CD8-positive, alpha-beta memory T cell (primary cell): ENCODE measurements at places on chromosomes 3 and 15.

- DNase-seq = peak; percentile 44
Measured at GRCh38 chr3:111539351-111540331, 2.4 kb upstream of the CD96 start.

- no peak for DNase-seq
Measured at GRCh38 chr3:129409541-129409940, 18.9 kb downstream of the EFCAB12 start.

DNA sequence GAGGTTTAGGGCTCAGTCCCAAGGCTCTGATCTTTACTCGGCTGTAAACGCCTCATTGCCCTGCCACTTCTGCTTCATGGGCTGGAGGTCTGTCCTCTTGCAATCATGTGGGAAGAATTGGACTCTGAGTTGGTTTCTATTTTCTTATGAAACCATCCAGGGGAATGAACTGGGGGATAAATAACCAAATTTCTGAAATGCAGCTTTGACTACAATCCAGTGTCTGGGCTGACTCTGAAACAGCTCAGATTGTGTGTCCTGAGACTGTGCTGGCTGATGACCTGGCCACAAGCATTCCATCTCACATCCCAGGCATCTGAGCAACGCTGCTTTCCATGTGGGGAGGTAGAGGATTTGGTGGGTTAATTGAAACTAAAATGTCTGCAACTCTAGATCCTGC is 71.0 kb upstream of the GALNT15 start:
- DNase-seq = no peak

- DNase-seq = no peak
Measured at GRCh38 chr3:16813336-16813735, 71.4 kb upstream of the PLCL2 start.

DNA sequence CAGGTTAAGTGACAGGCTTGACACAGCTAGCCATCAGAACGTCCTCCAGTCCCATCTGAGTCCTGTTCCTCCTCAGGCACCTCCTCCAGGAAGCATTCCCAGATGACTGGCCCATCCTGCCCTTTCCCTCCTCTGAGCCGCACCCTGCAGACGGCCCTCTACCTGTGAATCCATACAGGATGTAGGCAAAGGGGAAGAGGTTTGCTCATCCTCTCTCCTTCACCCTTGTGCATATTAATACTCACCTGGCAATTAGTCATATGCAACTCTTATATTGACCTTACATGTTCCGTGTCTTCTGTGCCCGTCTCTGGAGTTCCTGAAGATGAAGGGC is 61.9 kb downstream of the SMAD3 start:
- no peak for DNase-seq

DNA sequence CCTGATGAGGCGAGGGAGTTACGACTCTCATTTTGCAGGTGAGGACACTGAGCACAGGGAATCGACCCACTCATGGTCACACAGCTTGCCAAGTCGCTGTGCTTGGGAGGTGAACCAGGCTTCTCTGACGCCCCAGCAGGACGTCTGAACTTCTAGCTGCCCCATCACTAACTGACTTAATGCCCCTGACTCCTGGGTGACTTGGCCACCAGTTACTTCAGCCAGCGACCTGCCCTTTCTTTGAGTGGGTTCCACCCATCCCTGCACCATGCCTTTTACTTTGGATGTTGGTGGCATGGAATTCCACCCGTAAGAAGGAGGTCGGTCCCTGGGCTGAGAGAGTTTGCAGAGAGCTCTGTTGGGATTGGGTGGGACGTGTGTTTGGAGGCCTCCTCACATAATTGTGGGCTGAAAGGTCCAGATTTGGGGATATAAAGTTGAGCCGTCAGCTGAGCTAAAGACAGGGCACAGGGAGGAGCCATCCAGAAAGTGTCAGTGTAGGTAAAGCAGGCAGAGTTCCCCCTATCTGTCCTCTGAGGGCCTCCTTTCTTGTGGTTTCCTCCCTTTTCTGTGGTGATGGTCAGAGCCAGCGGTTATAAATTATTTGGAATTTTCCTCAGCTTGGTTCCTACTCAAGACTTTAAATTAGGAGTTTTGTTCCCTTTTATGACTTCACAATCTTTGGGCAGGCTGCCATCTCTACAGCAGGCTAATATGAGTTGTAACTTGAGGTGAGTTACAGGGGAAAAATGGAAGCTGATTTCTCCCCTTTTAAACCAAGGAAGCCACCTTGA is 55.0 kb downstream of the FLNB start:
- no peak for DNase-seq
